Endothelial cell of umbilical vein (primary cell): ENCODE measurements at places on chromosomes 6 and 20. TPM values are rescaled to one million over a fixed set of nuclear protein-coding genes. Genes with fewer than 3 reads are reported as not detected.

MC3R gene
- total RNA-seq = not detected in 2 replicates

- no peak for DNase-seq
These were observed 18.1 kb downstream of the TFAP2A start for GRCh38 chr6:10396785-10397184.

- DNase-seq = peak; percentile 67
These were observed 9.3 kb upstream of the ATG5 start for GRCh38 chr6:106334646-106335448.

GRCh38 chr6:133764754-133765208 lies 124.1 kb upstream of the TCF21 start:
- DNase-seq = no peak
